ENCODE measurements at places on chromosomes 11 and 22.
A peak's percentile ranks its signal among the peaks of the same experiment; 100 is the strongest.

- no peak for DNase-seq
Measured at GRCh38 chr11:134761386-134761785, 349.3 kb upstream of the B3GAT1 start.

DNA sequence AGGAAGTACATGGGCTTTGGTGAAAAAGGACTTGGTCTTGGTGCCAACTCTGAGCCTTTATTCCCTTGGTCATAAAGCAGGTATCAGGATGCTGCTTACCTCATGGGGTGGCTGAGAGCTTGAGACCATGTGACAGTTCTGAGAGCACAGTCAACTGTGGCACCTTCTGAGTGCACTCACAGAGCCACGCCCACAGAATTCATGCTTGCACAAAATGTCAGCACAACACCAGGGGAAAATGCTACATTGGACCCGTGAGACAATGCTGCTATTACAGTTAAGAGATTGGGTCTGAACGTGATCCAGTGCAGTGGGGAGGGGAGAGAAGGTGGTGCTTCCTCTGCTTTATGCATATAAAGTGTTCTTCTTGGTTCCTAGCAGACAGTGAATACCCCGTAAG lies 79.5 kb upstream of the SPON1 start:
- DNase-seq, result no peak

DNA sequence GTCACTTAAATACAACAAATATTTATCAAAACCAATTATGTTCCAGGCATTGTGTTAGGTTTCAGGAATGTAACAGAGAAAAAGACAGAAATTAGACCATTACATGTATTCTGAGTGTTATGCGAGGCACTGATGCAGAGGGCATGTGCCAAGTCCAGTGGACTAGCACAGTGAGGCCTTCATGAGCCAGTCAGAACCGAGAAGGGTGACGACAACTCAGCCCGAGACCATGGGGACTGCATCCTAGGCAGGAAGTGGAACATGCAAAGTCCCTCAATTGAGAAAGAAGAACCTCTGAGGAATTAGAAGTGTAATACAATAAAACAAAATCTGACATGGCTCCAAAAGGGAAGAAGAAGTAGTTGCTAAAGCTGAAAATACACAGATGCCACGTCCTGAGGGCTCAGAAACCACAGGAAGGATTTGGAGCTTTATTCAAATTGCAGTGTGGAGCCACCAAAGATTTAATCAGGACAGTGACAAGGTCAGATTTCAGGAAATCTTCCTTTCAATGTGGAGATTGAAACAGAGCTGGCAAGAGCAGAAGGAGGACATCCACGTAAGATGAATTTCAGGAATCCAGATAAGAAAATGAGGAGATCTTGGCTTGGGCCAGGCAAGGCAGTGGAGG lies 529.6 kb downstream of the NTM start:
- DNase-seq, result no peak

- no peak for DNase-seq
Measured at GRCh38 chr22:44659140-44659539, 42.9 kb upstream of the PRR5 start.

GRCh38 chr11:1567052-1567720 lies 4.9 kb downstream of the DUSP8 start:
- no peak for DNase-seq

DNA sequence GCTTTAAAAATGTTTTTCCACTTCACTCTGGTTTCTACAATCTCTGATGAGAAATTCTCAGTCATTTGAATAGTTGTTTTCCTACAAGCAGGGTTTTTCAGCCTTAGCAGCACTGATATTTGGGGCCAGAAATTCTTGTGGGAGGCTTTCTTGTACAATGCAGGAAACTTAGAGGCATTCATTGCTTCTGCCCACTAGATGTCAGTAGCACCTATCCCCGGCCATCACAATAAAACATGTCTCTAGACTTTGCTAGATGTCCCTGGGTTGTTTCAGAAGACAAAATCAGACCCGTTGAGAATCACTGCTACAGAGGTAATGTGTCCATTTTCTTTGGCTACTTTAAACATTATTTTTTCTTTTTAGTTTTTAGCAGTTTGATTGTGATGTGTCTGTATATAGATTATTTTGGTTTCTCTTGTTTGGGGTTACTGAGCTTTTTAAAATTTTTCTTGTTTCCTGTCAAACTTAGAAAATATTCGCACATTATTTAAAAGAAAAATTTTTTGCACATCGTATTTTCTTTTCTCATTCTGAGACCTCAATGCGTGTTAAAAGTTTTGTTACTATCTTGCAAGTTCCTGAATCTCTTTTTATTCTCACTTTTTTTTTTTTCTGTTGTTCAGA lies 60.8 kb upstream of the CCDC179 start:
- peak; percentile 62 for DNase-seq

DNA sequence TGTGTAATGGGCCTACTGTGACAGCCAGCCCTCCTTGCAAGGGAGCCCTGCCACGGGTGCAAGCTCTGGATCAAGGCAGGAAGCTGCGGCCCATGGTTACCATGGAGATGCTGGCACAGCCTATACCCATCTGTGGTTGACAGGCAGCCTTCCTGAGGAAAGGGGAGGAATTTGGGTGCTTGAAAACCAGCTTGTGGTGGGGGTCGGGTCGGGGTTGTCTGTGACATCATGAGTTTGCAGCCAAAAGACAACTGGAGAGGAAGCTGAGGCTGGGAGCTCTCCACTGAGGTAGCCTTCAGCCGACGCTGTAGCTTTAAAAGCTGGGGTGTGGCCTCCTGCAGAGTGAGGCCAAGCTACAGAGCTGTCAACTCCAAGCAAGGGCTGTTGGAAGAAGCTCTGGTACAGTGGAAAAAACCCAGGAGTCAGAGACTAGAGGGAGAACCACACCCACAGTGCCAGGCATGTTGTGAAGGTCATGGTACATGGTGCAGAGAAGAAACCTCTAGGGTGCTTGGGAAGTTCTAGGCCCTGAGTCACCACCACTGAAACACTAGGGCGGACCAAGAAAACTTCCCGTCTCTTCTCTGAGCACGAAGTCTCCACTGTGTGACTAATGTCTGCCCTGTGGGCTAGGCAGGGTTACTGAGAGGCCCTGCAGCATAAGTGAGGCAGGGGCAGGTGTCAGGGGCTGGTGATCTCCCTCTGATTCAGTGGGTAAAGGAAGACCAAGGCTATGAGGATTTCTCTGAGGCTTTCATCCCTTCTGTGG lies 10.8 kb upstream of the LDHA start:
- DNase-seq, result peak; percentile 91

DNA sequence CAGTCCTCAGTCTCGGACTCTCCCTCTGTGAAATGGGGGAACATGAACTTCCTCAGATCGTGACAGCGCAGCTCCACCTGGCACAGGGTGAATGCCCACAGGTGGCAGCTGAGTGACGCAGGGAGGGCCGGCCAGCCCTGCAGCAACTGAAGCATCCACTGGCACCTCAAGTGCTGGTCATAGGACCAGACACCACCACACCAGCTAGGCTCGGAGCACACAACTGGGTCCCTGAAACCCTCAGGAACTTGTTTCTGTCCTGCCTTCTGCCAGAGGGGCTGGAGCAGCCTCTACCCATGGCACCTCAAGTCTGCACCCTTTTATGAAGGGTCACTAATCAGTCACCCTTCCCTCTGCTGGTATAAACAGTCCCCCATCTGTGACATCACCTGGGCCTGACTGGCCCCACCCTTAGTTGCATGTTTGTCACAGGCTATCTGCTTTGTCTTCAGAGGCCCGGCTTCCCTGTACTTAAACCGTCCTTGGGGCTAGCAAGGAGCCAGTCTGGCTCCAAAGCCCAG lies 7.4 kb upstream of the CDC42BPG start:
- no peak for DNase-seq

DNA sequence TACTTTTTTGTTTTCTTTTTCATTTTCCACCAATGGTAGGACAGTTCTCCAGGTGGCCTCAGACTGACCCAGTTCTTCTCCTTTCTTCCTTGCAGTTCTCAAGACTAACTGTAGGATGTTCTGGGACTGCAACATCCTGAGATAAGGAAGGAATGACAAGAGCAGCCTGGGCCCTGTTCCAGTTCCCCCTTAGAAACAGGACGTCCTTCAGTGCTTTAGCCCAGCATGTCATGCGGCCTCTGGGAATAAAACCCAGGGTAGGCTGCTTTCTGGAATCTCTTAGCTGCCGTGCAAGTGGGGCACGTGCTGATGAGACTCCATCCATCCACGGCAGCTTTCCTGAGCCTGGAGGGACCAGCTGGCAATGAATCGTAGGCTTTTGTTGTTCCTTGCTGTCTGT lies 24.0 kb upstream of the CADM1 start:
- DNase-seq, result peak; percentile 10

GRCh38 chr11:21121991-21122390 lies 452.6 kb downstream of the NELL1 start:
- DNase-seq, result no peak

- no peak for DNase-seq
Measured at GRCh38 chr11:93519179-93519578, 24.0 kb downstream of the SMCO4 start.

DNA sequence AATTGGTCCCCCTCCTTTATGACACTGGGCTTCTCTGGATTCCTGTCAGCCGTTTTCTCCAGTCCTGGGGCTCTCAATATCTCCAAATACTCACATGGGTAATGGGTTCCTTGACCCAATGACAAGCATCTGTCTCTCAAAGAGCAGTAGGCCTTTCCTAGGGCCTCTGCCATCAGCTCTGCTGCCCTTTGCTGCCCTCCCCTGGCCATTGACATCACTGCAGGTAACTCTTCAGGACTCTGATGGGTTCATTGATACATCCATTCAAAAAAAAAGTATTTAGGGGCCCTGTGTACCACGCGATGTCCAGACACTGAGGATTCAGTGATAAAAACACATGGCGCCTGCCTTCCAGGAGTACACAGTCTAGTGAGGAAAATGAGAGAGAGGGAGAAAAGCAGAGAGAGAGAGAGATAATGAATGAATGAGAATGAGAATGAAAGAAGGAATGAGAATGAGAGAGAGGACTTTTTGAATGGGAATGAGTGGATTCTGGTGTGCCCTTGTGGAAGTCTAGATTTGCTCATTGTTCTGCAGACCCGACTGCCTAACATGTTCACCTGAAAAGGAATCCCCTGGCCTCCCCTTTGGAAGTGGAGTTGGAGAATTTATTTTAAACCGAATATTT lies 42.6 kb upstream of the OLFML1 start:
- peak; percentile 50 for DNase-seq

DNA sequence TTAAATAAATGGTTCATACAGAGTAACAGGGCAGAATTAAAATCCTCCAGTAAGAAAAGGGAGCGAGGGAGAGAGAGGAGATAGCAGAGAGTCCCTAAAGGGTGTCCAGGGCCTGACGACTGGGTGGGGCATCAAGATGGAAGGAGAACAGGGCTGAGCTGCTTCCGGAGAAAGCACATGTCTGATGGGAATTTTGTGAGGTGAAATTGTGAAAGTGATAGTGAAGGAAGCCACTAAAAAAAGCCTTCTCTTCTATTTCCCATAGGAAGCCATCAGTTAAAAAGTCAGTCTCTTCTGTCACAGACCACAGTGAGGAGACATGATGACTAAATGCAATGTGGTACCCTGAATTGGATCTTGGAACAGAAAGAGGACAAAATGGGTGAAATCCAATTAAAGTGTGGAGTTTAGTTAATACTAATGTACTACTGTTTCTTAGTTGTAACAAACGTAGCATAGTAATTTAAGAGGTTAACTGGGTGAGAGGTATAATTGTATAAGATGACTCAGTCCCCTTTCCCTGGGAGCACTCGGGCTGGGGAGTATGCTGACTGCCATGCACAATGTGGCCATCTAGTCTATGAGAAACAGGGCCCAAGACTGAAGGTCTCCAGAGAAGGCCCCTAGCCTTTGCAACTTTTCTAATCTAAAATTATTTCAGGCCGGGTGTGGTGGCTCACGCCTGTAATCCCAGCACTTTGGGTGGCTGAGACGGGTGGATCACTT lies 29.5 kb upstream of the FCHSD2 start:
- no peak for DNase-seq

GRCh38 chr11:10076458-10077141 lies 217.4 kb downstream of the SBF2 start:
- DNase-seq, result peak; percentile 62

DNA sequence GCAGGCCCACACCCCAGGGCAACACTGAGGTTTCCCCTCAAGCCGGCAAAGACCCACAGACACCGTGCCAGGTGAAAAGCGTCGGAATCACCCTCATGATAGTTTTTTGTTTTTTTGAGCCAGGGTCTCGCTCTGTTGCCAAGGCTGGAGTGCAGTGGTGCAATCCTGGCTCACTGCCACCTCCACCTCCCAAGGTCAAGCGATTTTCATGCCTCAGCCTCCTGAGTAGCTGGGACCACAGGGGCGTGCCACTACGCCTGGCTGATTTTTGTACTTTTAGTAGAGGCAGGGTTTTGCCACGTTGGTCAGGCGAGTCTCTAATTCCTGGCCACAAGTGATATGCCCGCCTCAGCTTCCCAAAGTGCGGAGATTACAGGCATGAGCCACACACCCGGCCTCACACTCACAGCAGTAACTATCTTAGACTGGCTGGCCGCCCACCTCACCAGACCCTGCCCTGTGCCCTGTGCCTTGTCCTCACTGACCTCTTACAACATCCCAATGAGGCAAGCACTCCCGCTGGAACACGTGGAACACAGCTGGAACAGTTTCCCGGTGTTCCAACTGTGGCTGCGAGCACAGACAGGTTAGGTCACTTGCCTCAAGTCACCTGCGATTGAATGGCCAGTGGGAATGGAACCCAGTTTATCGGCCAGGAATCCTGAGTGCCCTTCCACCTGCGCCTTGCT lies 21.1 kb downstream of the LRRC10B start:
- DNase-seq, result no peak

- DNase-seq, result no peak
Measured at GRCh38 chr22:27797520-27798391, 3.8 kb downstream of the MN1 start.

DNA sequence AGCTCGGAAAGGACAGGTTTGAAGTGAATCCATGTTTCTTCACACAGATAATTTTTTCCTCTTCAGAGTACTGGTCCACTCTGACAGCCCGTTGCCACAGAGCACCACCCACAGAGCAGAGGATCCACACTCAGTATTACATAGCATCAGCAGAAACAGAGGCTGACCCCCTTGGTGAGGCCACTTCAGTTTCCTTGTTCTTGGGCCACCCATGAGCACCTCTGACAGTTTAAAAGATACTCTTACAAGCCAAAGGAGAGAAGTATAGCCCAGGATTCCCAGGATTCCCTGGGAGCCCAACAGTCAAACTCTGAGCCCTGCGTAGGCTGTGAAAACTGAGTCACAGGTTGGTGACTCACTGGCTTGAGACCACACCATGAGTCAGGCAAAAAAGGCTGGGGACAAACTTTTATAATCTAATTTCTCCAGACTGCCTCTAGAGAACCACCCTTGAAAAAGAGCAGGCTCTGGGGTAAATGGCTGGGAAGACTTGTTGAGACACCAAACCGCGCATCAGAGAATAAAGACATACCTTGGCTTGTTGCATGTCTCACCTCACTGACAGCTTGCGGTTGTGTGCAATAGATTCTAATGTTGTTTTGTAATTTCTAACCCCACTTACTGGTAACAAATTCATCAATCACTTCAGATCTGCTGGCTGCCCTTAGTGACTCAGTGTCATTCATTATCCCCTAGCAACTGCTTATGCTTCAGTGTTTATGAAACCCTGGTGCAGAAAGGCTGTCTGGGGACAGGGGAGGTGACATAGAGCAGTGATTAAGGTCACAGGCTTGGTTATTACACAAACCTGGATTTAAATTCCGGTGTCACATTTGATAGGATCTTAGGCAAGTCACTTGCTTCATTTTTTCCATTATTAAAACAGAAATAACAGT lies 56.9 kb upstream of the PRSS23 start:
- peak; percentile 99 for DNase-seq
